ENCODE measurements at places on chromosomes 5 and 9.
A peak's percentile ranks its signal among the peaks of the same experiment; 100 is the strongest.

- DNase-seq, result no peak
Measured at GRCh38 chr5:158953929-158954534, 145.7 kb downstream of the EBF1 start.

DNA sequence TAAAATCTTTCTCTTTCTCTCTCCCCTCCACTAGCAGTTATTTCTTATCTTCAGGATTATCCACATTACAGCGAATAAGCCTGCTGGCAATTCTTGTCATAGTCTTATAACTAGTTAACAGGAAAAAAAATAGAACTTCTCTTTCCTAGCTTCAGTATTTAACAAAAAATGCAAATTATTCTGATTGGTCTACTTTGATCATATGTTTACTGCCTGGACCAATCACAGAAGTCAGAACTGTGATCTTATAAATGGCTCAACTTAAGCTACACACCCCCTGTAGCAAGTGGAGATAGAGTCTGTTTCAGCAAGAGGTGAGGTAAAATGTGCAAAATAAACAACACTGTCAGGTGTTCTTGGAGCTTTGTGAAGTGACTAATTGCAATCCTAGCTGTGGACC lies 389.4 kb upstream of the TUSC1 start:
- no peak for DNase-seq

DNA sequence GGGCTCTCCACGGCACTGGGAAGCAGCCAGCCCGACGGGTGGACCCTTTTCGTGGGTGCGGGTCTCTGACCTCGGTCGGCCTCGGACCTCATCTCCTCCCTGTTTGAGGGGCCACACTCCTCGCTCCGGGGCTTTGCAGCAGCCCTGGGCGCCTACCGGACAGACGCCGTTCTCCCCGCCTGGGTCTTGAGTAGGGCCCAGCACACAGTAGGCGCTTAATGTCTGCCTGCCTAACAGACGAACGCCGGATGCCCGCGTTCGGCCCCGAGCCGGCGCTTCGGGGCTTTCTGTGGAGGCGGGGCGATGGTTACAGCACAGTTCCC lies 842 bp upstream of the GTF3C5 start:
- no peak for DNase-seq

DNA sequence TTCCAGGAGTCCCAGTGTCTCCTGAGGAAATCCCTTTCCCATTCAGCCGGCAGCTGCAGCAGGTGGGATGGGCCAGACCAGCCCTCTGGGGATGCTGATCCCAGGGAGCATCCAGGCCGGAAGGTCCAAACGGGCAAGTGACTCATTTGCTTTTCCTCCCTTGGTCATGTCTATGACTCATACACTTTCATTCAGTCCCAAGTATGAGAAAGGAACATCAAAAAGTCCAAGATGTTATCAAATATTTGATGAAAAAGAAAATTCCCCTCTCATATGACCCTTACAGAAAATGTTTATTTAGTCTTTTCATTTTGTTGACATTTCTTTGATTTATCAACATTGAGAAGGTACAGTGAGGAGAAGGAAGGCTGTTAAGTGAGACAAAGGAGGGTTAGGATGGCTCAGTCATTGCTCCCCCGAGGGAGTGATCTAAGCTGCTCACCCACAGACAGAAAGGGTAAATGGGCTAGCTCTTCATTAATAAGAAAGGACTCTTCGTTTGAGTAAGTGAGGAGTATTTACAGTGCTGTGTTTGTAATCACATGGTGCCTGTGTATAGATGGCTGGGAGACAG lies 117.6 kb upstream of the ANKRD55 start:
- peak; percentile 64 for DNase-seq

DNA sequence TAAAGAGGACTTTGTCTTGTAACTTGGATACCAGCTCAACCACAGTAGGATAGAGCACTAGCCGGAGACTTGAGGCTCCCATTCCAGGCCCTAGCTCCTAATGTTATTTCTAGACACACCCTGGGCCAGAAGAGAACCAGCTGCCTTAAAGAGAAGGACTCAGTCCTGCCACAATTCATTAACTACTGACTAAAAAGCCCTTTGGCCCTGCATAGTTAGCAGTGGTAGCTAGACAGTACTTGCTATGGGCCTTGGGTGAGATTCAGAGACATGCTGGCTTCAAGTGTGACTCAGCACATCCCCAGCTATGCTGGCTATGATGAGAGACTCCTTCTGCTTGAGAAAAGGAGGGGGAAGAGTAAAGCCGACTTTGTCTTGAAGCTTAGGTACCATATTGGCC lies 47.3 kb downstream of the TMEM167A start:
- peak; percentile 26 for DNase-seq

DNA sequence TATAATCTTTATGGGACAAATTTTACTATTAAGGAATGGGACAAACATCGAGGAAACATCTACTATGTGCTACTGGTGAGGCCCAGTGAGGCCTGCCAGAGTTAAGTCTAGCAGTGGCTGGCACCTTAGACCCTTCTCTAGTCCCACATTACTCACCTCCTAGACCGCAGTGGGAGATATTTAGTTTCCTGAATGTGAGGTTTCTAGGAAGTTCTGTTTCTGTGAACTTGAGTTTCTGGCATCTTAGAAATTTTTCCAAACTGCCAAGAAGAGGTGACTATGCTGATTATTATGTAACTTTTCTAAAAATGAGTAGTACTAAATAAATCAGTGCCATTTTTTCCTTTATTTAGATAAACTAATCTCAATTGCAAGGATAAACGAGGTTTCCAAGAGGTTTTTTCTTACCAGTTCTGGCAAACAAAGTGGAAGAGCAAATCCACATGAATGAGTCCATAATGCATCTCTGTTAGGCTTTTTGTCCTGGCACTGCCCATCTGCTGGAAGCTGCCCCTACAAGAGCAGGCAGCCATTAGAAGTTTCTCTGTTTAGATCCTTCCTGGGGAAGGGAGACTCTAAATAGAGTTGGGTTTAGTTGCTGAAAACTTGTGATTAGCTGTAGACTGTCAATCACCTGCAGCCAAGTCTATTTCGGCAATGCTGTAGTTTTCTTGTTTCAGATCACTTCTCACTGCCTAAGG lies 348.7 kb downstream of the MAN2A1 start:
- DNase-seq, result no peak

- DNase-seq, result no peak
Measured at GRCh38 chr9:133780404-133780945, 42.3 kb upstream of the SARDH start.

GRCh38 chr5:137192293-137192743 lies 306.8 kb downstream of the SPOCK1 start:
- no peak for DNase-seq

GRCh38 chr5:137152616-137153015 lies 346.5 kb downstream of the SPOCK1 start:
- DNase-seq, result no peak

GRCh38 chr5:150540615-150541396 lies 32.9 kb downstream of the NDST1 start:
- DNase-seq, result no peak

- DNase-seq, result no peak
Measured at GRCh38 chr9:136445799-136446198, 6.2 kb upstream of the INPP5E start.

GRCh38 chr9:69035438-69036308 lies at the start of gene FXN:
Gene FXN (plus strand): TSS chr9:69035752. CDS start chr9:69035783, 31 bp downstream.
- DNase-seq, result peak; percentile 87

GRCh38 chr9:129495620-129496472 lies 125.1 kb downstream of the C9orf50 start:
- peak; percentile 98 for DNase-seq

- peak; percentile 32 for DNase-seq
Measured at GRCh38 chr9:112582371-112583262, 96.0 kb downstream of the KIAA1958 start.

- no peak for DNase-seq
Measured at GRCh38 chr9:123315635-123316034, 40.4 kb upstream of the CRB2 start.

DNA sequence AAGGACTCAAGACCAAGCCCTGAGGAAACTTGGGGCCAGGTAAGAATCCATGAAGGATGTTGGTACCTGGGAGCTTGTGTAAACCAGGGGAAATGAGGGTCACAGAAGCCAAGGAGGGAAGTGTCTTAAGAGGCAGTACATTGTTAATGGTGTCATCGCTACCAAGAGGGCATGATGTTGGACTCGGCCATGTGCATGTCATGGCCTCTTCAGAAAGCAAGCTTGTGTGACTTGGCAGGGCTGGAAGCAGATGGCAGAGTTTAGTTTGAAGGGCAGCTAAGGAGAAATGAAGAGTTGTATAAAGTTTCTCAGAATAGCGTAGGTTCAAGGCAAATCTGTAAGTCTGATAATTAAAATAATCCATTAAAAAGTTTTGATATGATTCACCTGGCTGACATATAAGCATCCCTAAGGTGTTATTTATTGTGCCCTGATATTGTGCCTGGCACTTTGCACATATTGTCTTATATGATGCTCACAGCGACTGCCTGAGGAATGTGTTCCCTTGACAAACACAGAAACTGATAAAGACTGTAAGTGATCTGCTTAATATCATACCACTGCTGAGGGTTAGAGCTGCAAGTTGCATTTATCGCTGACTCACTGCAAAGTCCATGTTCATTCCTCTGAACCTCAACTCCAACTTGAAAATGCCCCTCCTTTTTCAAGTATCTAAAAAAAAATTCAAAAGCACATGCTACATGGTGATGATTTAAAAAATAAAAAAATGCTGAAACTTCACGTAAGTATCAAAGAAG lies 81.3 kb upstream of the PTPN3 start:
- no peak for DNase-seq

DNA sequence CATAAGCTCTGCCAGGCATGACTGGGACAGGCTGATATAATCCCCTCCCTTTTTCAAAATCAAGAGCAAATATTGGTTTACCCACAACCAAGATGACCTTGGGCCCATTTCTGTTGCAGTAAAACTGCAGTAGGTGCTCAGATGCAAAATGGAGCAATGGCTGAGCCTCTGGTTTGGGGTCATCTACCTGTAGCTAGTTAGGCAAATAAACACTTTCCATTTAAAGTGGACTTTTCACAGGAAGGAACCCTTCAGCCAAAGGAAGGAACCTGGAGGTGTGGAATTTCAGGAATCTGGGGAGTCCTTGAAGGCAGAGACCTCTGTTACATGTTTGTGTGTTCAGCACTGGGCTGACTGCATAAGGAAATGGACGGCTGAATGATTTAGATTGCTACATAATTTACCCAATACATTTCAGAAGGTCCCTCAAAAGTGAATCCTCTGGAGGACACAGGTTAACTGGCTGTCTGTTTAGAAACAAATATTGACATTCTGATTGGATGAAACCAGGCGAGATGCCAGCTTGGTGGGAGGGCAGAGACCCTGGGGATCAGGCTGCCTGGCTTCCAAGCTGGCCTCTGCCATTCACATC lies 170.1 kb upstream of the ZNF618 start:
- DNase-seq, result peak; percentile 96

GRCh38 chr5:33755231-33755630 lies 136.6 kb downstream of the ADAMTS12 start:
- DNase-seq, result no peak

GRCh38 chr9:109705515-109705914 lies 74.5 kb upstream of the PALM2AKAP2 start:
- DNase-seq, result peak; percentile 69

DNA sequence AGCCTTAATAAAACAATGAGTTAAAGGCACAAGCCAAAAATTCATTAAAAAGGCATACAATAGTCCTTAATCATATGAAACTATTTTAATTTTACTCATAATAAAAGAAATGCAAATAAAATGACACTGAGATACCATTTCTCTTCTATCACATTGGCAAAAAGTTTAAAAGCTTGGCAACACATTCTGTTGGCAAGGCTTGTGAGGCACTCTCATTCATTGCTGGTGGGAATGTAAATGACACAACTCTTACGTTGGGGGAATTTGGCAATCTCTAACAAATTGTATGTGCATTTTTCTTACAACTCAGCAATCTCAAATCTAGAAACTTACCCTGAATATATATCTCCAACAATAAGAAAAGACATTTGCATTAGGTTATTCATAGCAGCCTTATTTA lies 111.6 kb downstream of the PRELID2 start:
- DNase-seq, result no peak

DNA sequence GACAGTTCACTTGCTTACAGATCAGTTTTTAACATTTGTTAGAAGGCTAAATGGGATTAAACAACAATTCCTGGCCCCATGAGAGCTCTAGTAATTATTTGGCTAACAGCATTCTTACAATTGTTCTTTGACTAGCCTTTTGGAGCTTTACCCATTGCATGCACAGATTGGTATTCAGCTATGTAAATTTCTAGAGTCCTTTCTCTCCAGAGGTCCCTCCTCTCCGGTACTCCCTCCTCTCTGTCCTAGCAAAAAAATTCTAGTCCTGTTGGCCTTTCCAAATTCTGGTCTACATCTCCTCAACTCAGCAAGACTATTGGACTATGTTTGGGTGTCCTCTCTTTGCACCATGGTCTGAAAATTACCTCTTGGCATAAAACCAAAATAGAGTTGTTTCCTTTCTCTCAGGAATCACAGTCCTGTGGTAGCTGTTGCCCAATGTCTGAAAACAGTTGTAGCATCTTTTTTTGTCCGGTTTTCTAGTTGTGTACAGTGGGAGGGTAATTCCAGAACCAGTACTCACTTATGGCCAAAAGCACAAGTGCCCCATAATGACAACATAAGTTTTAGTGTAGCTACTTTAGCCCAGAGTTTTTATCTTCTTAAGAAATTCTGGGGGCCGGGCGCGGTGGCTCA lies 18.1 kb downstream of the SAR1B start:
- peak; percentile 37 for DNase-seq

DNA sequence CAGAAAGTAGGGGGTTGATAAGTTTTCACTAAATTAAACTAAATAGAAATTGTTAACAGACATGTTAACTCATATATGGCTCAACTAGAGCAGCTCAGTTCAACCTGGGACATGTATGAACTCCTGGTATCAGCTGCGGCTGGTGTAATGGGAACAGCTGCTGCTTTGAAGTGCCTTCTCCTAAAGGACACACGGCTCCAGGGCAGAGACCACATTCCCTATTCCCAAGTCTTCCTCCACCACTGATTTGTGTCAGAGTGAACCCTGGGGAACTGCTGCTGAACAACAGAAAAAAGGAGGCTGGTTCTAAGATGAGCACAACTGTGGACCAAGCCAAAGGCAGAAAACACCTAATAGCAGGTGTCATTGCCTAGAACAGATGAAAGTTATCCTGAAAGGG lies 71.1 kb downstream of the MAPKAP1 start:
- DNase-seq, result no peak

DNA sequence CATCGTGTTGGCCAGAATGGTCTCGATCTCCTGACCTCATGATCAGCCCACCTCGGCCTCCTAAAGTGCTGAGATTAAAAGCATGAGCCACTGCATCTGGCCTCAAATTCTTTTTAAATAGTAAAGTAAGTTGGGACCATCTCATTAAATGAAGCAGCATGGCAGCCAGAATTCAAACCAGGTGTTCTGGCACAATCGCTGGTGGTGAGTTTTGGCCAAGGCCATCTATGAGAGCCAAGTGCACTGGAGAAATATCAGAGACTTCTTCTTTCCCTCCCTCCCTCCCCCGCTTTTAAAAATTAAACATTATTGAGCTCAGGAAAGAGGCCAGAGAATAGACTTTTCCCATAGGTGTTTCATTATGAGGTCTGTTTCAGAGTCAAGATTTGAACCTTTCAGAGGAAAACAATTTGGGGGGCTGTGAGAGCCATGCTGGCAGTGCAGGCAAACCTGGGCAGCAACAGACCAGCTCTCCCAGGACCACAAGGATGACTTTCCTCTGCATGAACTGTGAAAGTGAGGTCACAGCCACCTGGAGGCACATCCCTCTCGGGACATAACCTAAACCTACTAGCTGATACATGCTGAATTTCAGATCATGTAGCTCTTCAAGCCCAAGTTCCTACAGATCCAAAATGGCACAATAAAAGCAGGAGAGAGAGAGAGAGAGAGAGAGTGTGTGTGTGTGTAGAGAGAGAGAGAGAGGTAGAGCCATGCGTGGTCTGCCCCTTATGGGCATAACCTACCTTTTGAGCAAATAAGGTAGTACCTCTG lies 94.6 kb upstream of the DMRT1 start:
- no peak for DNase-seq
